ENCODE measurements at places on chromosomes 6 and 20. TPM values are rescaled to one million over a fixed set of nuclear protein-coding genes. Genes with fewer than 3 reads are reported as not detected.

The GPR63 gene
- 0.18 TPM for polyA plus RNA-seq

The CBFA2T2 gene
- 8.5 TPM for polyA plus RNA-seq

The VGLL2 gene
- 0.04 TPM for polyA plus RNA-seq

The SRSF12 gene
- polyA plus RNA-seq = 0.41 TPM
